ENCODE measurements at places on chromosomes 4 and X.

DNA sequence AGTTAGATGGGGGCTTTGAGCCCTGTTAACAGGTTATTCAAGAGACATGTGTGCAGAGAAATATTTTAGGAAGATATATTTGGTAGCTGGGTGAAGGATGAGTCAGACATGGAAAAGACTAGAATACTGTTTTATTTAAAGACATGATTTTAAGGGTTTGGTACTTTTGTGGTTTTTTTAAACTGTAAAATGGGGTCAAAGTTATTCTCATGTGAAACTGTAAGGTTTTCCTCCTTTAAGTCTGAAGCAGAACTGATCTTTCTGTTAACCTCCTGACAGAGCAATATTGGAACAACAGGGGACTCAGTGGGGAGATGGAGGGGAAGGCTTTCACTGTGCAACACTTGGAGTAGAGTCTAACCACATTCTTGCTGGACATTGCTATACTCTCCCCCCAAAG lies 112.4 kb upstream of the LSM6 start:
- DNase-seq = no peak

- DNase-seq = no peak
Measured at GRCh38 chrX:104084534-104085277, 8.7 kb upstream of the TMSB15C start.

DNA sequence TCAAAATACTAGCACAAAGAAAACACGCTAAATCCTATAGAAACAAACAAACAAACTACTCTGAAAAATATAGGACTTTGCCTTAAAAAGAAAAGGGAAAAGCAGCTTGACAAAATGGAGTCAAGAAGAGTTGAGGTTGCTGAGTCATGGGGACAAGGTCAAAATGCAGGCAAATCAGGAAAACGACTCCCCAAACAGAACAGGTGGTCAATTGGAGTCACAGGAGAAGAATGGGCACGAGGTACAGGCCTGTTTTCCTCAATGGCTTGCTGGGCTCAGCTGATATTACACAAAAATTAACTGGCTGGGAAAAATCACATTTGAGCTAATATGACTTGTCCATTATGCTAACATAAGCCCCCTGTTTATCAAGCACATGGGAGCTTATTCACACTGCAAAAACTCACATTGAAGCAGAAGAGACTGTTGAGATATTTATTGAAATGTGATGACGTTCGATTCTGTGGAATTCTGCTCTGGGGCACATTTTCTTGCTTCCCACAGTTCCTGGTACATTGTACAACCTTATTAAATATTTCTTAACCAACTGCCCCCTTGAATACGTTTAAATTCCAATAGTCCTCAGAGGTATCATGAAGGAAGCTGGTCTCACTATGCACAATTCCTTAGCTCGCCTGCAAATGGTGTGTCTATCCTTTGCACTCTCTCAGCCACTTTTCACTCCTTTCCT lies 1622.1 kb downstream of the STIM2 start:
- no peak for DNase-seq

GRCh38 chrX:76987381-76987780 lies 459.8 kb upstream of the FGF16 start:
- no peak for DNase-seq

- DNase-seq = no peak
Measured at GRCh38 chr4:98645527-98645926, 12.9 kb downstream of the TSPAN5 start.

DNA sequence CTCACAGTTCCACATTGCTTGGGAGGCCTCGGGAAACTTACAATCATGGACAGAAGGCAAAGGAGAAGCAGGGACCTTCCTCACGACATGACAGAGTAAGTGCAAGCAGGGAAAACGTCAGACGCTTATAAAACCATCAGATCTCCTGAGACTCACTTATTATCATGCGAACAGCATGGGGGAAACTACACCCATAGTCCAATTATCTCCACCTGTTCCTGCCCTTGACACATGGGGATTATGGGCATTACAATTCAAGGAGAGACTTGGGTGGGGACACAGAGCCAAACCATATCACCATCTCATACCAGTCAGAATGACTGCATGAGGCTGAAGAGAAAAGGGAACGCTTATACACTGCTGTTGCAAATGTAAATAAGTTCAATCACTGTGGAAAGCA lies 1066.9 kb upstream of the PCDH7 start:
- no peak for DNase-seq

- no peak for DNase-seq
Measured at GRCh38 chrX:151030845-151031244, 47.7 kb downstream of the HMGB3 start.

DNA sequence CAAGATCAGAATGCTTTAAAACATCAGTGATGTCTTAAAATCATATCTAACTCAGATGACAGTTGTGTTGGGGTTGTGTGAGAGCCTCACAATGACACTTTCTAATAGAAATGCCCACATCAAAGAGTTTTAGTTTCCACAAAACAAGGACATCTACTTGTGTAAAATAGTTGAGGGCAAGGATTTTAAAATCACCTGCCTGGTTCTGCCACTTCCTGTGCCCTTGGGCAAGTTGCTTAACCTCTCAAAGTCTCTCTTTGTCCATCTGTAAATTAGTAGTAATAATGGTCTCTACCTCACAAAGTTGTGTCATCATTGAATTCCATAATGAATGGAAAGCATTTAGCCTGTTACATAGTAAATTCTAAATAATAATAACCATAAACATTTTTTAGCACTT lies 41.9 kb upstream of the RELL1 start:
- DNase-seq = no peak
